ENCODE measurements at places on chromosomes 7 and 10.

GRCh38 chr7:91457208-91457607, 193.0 kb downstream of the FZD1 start:
- no peak for DNase-seq

- DNase-seq: no peak
These were observed 26.5 kb downstream of the CDK14 start for GRCh38 chr7:90622670-90623069.

DNA sequence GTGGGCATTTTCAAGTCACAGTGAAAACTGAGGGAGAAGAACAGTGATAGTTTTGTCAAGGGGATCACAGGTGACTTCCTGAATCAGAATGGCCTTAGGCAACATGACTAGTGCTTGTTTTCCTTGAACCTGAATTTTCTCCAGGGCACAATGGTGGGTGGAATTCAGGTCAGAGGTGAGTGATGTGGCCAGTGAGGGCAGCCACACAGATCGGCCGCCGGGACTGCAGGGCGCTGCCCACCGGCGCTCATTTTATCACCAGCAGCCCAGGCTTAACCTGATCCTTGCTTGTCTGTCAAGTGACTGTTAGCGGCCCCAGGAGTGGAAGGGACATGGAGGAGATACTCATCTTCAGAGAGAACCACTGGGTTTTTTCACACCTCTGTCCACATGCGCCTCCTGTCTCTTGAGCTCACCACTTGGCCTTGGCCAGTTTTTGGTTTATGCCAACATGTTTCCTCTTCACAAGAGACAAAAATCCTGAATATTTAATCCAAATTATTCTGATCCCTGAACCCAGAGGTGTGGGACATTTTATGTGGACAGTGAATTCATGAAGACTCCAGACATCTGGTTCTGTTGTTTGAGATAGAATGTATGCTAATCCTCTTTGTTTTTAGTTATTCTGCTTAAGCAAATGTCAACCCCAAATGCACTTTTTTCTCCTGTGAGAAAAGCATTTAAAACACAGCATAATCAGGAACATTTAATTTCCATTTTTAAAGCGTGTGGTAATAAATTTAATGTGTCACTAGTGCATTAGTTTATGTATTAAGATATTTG, 108.7 kb downstream of the DOCK1 start:
- no peak for DNase-seq

DNA sequence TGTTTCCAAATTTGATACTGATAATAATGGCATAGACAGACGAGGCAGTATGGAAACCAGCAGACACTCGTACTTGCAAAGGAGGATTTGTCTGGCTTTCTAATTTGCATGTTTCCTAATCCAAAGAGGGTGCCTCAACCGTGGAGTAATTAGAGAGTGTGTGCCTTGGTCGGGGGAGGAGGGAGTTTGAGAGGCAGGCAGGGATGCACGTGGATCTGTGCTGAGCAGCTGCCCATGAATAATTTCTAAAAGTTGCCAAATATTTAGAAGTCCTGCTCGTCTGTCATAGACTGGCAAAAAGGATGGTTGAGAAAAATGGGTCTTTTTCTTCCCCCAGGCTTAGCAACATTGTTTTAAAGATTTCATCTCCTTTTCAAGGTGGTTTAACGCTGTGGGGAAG, 69.4 kb downstream of the PTPRE start:
- DNase-seq: no peak

DNA sequence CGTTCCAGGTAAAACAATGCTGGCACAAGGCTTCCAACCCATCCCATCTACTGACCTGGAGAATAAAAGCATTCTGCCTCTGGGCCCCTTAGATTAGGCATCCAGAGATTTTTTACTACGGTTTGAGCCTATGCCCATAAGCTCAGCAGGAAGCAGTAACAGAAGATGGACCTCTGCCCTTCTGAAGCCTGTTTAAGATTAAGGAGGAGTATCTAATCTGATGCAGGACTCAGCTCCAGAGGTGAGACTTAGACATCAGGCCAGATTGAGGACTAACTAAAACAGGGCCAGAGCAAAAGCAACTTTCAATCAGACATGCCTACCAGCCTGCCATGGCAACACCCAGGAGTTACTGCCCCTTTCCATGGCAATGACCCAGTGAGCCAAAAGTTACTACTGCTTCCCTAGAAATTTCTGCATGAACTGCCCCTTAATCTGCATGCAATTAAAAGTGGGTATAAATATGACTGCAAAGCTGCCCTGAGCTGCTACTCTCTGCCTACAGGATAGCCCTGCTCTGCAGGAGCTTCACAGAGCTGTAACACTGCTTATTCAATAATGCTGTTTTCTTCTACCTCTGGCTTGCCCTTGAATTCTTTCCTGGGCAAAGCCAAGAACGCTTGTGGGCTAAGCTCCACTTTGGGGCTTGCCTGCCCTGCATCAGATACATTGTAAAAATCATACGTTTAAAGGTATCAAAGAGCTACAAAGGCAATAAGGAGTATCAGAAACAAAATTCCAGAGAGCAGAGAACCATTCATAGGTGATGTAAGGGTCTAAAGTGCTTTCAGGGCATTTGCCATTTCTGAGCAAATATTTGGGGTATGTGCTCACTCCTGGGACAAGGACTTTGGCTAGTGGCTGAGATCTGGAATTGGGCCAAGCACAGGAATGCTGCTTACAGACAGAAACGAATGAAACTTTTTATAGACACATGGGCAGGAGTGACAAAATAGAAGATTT, 25.0 kb upstream of the CNNM1 start:
- no peak for DNase-seq

GRCh38 chr10:46547541-46548497, 8.6 kb downstream of the GPRIN2 start:
- DNase-seq: no peak

DNA sequence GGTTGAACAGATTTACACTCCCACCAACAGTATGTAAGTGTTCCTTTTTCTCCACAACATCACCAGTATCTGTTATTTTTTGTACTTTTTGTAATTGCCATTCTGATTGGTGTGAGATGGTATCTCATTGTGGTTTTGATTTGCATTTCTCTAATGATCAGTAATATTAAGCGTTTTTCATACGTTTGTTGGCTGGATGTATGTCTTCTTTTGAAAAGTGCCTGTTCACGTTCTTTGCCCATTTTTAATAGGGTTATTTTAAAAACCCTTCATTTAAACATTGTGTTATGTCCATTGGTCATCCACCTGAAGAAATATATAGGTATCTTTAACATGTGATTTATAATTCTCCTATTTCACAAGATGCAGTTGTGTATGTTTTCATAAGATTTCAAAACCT, 291.3 kb downstream of the SEMA3D start:
- no peak for DNase-seq

- no peak for DNase-seq
These were observed 62.8 kb upstream of the CUX1 start for GRCh38 chr7:101754424-101755159.
